ENCODE measurements at places on chromosomes 5 and 9.

DNA sequence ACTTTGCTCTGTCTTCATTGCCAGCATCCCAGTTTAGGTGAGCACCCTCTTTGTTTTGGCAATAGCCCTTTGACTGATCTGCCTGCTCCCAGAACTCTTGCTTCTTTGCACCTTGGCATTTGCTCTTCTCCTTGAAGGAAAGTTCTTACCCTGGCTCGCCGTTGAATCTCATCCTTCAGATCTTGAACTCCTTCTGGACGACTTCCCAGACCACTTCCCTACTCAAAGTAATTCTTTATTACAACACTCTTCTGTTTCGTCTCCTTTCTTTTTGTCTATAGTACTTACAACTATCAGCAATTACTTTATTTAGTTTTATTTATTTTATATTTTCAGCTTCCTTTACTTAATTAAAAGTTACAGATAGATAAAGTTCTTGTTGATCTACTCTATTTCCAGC is 1510.1 kb downstream of the MAT2B start:
- DNase-seq: no peak

- no peak for DNase-seq
Measured at GRCh38 chr9:130576176-130576575, 3.2 kb upstream of the FUBP3 start.

DNA sequence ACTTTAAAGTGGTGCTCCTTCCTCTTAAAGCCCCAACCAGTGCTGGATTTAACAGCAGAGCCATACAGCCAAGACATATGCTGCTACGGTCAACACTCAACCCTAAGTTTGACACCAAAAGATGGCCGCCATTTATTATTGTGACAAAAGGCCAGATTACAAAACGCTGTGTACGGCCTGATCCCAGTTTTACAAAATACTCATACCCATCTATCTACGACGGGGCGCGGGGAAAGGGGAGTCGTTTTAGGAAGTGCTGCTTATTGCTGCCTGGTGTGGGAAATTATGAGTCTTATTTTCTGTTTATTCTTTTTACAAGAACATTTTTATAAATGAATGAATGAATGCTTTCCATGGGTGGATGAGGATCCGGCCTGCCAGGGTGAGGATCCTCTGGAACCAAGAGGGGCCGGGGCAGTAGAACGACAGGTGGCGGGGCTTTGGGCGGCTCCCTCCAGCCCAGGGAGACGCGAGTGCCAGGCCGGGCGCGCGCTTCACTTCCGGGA is 457 bp upstream of the IDNK start:
- DNase-seq: no peak

- no peak for DNase-seq
Measured at GRCh38 chr5:73093943-73094342, 26.4 kb upstream of the TMEM171 start.

DNA sequence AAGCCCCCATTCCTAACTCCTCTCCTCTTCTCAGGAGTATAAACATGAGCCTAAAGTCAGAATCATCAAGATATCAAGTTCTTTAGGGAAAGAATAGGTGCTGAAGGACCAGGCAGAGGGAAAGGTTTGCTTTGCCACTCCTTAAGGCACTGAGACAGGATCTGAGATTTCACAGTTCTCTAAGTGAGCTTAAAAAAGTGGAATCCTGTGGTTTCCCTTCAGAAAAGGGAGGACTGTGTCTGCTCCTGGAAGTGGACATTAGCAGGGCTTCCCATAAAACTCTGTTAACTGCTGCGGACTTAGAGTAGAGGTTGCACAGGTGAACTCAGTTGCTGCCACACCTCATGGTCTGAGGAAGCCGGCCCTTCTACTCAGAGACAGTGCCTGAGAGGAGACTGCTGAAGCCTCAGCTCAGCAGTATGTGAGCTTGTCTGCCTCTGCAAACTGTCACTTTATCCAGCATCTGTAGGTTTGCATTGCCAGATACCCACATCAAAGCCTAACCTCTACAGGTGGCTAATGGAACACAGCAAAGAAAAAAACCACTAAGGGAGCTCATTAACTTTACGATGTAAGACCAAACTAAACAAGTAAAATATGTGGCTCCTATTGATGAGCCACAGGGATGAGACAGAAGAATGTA is 42.9 kb downstream of the RIC1 start:
- DNase-seq: no peak

GRCh38 chr5:173743641-173744343 is 127.3 kb upstream of the BOD1 start:
- no peak for DNase-seq

GRCh38 chr5:159034083-159034824 is 65.5 kb downstream of the EBF1 start:
- no peak for DNase-seq

DNA sequence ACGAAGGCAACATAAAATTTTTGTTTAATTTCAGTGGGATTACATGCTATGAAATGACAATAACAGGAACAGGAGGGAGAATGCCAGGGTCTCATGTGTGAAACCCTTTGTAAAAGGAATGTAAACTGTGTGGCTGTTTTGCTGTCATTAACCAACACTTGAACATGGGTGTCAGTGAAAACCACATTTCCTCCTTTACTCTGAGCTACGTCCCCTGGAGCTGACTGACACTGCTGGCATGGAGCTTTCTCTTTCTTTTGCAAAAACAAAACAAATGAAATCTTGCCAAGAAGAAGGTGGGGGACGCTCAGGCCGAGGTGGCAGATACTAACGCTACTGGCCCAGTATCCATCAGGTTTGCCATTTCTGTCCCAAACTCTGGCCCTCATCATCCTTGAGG is 121.4 kb downstream of the DMRT2 start:
- no peak for DNase-seq

GRCh38 chr5:1135696-1136525 is 24.0 kb upstream of the SLC12A7 start:
- DNase-seq: no peak

DNA sequence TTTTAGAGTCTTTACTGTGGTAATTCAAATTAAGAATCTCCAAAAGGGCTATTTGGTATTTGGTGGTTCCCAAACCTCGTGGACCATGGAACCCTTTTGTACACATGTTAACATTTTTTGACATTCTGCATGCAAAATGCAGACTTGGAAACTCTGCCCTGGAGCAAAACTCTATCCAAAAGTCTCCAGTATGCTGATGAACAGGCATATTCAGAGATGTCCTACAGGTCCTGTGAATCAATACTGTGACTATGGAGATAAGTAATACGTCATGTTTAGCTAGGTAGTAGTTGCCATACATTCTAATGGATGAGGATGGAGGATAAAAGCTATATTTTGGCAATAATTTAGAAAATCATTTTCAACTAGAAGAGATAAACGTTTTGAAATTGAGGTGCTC is 218.1 kb downstream of the SMARCA2 start:
- DNase-seq: no peak

DNA sequence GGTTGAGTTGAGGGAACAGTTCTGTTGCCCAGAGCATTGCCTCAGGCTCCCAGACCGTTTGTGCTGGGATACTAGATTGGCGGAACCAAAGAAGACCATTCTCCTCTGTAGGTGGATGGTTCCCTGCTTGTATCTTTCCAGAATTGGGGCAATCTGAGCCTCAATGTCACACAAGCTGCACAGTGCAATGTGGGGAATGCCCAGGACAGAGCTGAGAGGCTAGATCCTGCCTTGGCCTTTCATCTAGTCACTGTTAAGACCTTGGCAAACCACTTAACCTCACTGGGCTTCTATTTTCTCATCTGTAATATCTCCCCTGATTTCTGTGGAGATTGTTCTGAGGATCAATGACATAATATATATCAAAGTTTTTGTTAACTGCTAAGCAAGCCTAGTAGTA is 16.9 kb upstream of the ERAP2 start:
- no peak for DNase-seq

DNA sequence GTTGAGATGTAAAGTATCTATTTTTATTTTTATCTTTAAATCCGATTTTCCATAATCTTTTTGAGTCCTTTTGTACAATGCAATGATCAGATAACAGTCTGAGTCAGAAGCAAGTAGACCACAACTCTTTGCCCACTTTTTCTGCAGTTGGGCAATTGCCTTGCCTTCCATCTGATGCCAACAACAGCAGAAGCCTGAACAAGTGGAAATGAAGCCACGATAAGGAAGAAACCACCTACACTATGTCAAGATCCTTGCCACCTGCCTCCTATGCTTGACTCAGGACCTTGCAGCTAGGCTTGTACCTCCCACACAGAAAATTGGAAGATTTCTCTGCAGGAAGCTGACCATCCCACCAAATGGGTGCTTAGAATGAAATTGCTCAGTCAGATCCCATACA is 78.6 kb downstream of the ANXA1 start:
- no peak for DNase-seq

- no peak for DNase-seq
Measured at GRCh38 chr5:177339107-177339638, 12.3 kb downstream of the LMAN2 start.

- DNase-seq: no peak
Measured at GRCh38 chr9:114718801-114719221, 36.8 kb upstream of the TEX48 start.

- no peak for DNase-seq
Measured at GRCh38 chr5:131096774-131097710, 68.0 kb downstream of the HINT1 start.

- DNase-seq: no peak
Measured at GRCh38 chr5:72947498-72947897, 8.3 kb upstream of the FCHO2 start.

DNA sequence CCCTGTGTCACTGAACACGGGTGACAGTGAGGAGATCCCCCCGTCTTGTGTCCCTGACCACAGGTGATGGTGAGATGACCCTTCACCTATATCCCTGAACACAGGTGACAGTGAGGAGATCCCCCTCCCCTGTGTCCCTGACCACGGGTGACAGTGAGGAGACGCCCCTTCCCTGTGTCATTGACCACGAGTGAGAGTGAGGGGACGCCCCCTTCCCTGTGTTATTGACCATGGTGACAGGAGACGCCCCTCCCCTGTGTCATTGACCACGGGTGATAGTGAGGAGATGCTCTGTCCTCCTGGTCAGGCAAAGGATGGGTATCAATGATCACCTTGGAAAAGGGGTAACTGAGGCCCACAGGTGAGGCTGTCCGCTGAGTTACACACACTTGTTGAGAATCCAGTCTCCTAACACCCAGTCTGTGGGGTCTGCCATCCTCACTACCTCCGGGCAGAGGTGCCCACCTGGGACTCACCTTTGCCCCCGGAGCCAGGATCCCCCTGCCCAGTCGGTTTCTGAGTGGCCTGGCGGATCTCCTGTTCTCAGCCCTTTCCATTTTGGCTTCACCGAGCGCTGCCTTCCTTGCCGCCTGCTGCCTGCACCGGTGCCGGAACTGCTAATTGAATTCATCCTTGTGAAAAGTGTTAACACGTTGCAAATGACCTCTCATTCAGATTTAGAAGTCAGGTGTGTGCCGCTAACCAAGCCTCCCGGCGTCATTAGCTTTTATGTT is 68.2 kb upstream of the BARHL1 start:
- no peak for DNase-seq

DNA sequence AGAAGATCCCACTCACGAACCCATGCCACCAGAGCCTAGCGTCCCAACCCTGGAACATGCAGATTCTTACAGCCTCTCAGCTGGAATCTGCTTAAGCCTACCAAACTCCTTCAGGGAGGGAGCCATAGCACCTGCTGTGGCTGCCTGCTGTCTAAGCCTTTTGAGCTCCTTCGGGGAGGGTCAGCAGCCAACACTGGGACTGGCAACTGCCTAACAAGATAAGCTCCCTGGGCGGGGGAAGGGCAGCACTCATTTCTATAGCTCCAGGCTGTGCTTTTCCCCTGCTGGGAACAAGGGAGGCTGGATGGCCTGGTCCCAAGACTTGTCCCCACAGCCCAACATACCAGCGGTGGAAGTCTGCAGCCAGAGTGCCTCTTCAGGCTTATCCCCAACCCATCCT is 199.1 kb upstream of the OR13F1 start:
- DNase-seq: no peak

DNA sequence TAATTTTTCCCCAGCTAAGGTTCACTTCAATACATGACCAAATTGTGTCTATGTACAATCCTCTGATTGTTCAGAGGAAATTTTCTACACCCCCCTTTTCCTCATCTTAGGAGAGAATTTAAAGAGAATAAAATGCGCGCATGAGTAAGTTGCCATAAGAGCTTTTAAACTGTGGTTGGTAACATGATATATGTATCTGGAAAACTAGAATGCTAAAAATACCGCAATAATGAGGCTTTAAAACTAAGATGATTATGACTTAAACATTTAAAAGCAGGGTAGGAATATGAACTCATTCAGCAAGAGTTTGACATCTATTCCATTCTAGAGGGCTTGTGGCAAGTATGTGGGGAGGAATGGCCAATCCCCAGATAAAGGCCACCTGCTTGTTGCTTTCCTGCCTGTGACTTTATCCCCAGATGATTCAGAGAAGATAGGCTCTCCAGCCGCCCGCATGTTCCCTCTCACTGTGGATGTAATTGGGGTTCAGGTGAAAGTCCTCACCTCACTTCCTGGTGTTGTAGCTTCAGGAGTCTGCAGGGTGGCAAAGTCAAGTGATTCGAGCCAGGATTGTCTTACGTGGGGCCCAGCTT is 26.5 kb upstream of the BASP1 start:
- no peak for DNase-seq

- no peak for DNase-seq
Measured at GRCh38 chr5:65819215-65819904, 97.4 kb downstream of the NLN start.

GRCh38 chr9:76353280-76353679 is 40.9 kb downstream of the RFK start:
- no peak for DNase-seq

- DNase-seq: no peak
Measured at GRCh38 chr9:2242831-2243330, 227.7 kb downstream of the SMARCA2 start.

GRCh38 chr5:135032999-135033861 is 798 bp downstream of the PITX1 start:
- no peak for DNase-seq

DNA sequence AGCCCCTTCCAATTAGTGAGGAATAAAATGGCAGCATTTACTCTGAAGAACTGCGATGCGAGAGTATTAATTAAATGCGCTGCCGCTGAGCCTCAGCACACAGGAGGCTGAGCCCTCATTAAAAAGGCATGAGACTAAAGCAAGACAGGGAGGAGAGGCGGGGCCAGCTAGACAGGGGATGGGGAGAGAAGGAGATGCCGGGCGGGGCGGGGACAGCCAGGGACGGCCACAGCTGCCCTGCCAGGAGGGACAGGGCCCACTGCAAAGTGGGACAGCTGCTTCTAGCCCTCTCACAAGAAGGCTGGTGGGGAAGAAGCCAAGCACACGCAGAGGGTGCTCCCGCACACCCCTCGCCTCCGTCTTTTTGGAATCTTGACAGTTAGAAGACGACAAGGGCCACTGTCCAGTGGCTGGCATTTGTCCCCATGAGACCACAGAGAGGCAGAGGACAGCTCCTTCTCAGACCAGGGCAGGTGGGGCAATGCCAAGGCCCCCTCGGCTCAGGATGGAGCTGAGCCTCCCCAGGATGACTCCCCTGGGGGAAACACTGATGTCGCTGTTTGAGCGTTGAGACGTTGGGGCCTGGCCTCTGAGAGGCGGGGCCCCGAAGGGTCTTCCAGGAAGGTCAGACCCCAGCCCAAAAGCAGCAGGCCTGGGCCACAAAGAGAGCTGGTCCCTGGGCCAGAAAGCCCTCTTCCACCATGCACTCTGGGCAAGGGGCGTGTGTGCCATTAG is 26.9 kb downstream of the ADAMTS2 start:
- DNase-seq: no peak

All from NCI-H1694 treated with DMSO at 0.1 percent for 48 hours (cell line).